ENCODE measurements at places on chromosomes 12 and 14.

GRCh38 chr12:9793779-9794395, 33.2 kb upstream of the CD69 start:
- no peak for DNase-seq
- H3K27me3 ChIP-seq: no peaks in the 10 kb centered on the region
- H3K4me3 ChIP-seq: no peak overlapping the region
- no peak overlapping the region for H3K27ac ChIP-seq

GRCh38 chr14:24913021-24913420, 136.9 kb downstream of the STXBP6 start:
- DNase-seq: no peak
- no peak overlapping the region for H3K27ac ChIP-seq
- no peaks in the 10 kb centered on the region for H3K36me3 ChIP-seq
- H3K4me3 ChIP-seq: no peak overlapping the region

DNA sequence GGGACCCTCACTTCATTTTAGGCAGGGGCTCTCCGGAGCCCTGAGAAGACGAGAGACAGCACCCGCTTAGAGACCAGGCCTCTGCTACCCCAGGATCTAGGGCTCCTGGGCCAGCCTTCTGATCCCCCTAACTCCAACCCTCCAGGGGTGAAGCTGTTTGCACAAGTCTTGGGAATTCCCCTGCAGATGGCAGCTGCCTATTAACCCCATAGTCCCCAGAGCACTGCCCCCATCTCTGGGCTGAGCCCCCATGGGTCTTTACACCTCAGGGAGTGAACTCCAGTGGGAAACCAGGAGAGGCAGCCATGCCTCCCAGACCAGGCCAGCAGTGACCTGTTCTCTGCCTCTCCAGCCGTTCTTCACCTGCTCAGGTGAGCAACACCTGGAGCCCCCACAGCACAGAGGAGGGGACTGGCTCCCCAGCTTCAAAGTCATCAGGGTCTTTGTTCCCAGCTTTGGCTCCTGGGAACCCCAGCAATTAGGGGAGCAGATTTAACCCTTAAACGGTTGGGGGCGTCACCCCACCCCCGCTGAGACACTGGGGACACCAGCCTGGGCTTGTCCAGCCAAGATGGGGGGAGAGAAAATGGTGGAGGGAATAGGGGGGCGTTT, 2.3 kb downstream of the WNT10B start:
- peaks cover 11% of the 10 kb centered on the region for H3K27me3 ChIP-seq
- peaks cover 16% of the 10 kb centered on the region for H3K4me1 ChIP-seq
- no peaks in the 10 kb centered on the region for H3K36me3 ChIP-seq
- H3K4me3 ChIP-seq: no peak overlapping the region
- no peak overlapping the region for H3K27ac ChIP-seq

- DNase-seq: no peak
- no peaks in the 10 kb centered on the region for H3K36me3 ChIP-seq
- no peak overlapping the region for H3K27ac ChIP-seq
- no peaks in the 10 kb centered on the region for H3K4me1 ChIP-seq
- H3K27me3 ChIP-seq: no peaks in the 10 kb centered on the region
These were observed 80.2 kb upstream of the KRR1 start for GRCh38 chr12:75591628-75592027.

DNA sequence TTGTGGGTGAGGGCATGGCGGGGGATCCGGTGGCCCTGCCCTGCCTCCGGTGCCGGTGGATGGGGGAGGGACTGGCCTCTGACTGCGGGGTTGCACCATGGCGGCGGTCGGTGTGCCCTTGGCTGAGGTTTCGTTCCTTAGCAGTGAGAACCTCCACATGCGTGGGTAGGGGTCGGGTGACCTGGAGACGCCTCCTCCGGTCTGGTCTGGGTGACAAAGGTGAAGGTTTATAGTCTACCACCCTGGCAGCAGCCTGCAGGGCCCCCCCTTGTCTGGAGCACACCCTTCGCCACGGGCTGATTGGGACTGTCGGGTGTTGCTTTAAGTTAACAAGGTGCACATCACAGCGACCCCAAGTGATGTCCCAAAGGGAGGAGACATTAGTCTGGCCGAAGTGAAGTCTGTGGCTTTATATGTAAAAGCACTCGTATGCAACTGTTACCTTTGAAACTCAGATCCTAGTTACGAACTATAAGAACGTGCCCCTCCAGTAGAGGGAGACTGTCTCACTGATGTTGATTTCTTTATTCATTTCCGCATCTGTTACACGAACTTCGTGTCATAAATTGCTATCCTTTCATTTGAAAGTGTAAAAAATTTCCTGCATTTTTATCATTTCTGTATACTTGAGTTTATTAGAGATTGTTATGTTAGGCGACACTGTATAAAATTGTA, 74.4 kb downstream of the WDR20 start:
- DNase-seq: no peak
- no peak overlapping the region for H3K4me3 ChIP-seq
- peaks cover 14% of the 10 kb centered on the region for H3K4me1 ChIP-seq
- no peak overlapping the region for H3K27ac ChIP-seq
